ENCODE measurements at places on chromosomes 4 and X.
A peak's percentile ranks its signal among the peaks of the same experiment; 100 is the strongest.

- no peak for DNase-seq
These were observed 9.9 kb downstream of the PRDM8 start for GRCh38 chr4:80207172-80207583.

DNA sequence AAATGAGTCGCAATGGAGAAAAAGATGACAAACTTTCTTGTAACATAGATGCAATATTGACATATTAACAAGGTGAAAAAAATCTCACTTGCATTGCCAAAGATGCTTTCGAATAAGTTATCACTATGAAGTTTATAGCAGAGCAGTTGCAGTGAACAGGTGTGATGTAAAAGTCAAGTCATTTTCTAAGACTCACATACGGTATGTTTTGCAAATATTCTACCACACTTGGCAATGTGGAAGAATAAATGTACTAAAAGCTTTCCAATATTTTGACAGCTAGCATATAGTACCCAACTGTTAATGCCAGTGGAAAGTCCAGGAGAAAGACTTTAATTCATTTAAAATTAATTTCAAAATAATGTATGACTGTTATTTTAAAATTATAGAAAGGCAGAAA is 76.5 kb downstream of the GALNTL6 start:
- DNase-seq: no peak

- no peak for DNase-seq
These were observed 65.6 kb downstream of the NBDY start for GRCh38 chrX:56794404-56795230.

- peak; percentile 43 for DNase-seq
These were observed 242.2 kb upstream of the GK2 start for GRCh38 chr4:79650217-79650616.

- DNase-seq: no peak
These were observed 375.2 kb downstream of the MAGEE1 start for GRCh38 chrX:76802708-76803107.

DNA sequence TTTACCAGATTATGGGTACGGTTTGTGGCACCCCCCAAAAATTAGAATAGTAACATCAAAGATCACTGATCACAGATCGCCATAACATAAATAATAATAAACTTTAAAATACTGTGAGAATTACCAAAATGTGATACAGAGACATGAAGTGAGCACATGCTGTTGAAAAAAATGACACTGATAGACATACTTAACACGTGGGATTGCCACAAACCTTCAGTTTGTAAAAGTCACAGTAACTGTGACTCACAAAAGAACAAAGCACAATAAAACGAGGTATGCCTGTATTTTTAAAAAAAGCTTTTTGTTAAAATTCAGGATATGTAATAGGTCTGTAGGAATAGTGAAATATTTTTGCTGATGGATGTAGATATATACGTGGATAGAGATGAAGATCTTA is 93.4 kb downstream of the TET2 start:
- DNase-seq: no peak

- DNase-seq: no peak
These were observed 2.6 kb downstream of the UVSSA start for GRCh38 chr4:1349359-1350168.

GRCh38 chr4:128543696-128544095 is 256.1 kb upstream of the PGRMC2 start:
- no peak for DNase-seq

GRCh38 chrX:69221239-69222102 is 56.2 kb upstream of the PJA1 start:
- no peak for DNase-seq

DNA sequence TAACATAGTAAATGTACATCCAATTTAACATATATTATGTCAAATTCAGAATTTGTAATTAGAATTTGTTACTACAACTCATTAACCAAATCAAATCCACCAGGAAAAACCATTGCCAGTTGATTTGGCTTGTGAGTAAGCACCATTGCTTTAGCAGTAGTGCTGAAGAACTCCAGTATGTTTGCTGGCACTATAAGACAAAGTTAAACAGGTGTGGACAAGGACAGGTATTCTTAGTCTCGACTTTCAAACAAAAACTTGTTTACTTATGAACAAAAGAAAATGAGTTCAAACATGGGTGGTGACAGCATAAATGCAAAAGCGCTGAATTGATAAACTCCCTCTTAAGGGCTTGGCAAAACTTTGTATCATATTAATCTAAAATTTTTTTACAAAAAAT is 1.3 kb upstream of the ADH7 start:
- no peak for DNase-seq

- DNase-seq: no peak
These were observed 55.8 kb upstream of the ARHGAP24 start for GRCh38 chr4:85419103-85419502.

GRCh38 chr4:14333616-14334015 is 668.7 kb upstream of the CPEB2 start:
- no peak for DNase-seq

- peak; percentile 46 for DNase-seq
These were observed 11.7 kb downstream of the AFP start for GRCh38 chr4:73447671-73448070.

DNA sequence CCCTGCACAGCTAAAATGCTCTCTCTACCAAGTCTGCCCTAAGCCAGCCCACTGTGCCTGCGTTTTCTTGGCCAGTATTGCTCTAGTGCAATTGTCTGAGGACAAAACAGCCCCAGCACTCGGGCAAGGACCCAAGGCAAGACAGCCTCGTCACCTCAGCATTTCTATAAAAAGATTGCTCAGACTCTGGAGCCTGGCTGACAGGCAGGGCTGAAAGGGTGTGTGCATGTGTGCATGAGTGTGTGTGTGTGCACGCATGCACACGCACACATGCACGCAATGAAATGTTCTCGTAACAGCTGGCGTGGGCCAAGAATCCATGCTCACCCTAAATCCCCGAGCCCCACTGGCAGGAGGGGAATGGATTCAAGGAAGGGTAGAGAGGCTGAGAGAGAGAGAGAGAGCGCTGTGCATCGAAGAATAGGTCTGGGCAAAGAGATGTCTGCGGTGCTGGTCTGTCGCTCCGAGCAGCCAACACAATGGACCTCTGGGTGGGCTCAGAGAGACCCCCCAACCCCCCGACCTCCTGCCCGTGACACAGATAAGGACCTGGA is 579.2 kb downstream of the BCOR start:
- DNase-seq: no peak

DNA sequence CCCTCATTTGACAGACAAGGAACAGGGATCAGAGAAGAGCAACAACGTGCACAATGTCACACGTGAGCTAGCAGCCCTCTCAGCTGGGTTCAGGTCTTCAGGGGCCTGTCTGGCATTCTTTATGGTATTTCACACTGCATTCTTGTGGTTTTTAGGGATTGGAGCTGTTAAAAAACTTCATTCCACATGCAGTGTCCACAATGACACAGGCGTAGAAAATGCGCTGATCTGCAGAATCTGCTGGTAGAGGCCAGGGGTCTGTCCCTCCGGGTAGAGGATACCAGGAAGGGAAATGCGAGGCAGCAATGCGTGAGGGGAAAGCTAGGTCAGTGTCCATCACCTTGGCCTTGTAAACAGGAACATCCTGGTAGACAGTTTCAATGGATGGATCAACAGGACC is 36.6 kb downstream of the MAP7D3 start:
- peak; percentile 95 for DNase-seq

DNA sequence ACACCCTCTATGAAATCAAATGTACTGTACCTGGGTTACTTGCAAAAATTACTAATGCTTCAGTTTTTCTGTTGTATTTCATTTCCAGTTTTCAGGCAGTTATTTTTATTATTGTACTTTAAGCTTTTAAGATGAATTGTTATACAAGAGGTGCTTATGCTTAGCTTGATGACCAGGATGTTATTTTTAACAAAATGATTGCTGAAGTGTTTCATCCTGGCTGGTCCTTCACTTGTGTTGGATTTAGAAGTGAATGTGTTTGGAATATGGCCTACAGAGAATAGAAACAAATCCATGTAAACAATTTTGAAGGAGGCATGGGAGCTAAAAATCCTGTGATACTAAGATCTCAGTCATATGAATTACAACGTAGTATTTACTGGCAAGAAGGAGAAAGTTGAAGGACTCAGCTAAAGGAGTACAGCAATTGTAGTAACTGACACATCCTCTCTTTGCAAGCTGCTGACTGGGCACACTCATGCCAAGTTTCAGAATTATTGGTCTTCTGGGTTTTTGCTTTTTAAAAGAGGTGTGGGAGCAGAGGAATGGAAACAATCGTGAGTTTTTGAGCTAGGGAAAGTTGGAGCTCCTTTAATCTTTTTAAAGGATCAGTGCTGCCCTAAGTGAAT is 9.2 kb downstream of the UBE2A start:
- DNase-seq: no peak

DNA sequence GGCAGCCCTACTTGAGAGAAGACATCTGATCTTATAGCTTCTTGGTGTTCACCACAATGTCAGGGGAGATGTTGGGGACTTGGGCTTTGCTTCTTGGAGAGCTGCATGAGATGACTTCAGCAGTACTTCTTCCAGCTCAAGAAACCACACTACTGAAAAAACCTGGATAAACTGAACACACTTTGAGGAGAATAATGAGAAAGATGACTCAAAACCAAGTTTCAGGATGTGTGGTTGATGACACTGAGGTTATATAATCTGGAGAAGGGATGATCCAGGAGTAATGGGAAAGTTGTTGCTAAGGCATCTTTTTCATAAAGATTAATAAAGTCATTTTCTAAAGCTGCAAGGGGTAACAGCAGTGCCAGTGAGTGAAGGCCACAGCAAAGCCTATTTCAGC is 58.4 kb upstream of the PNPLA4 start:
- DNase-seq: peak; percentile 46

- DNase-seq: no peak
These were observed 62.6 kb downstream of the CHIC2 start for GRCh38 chr4:54001668-54002365.

DNA sequence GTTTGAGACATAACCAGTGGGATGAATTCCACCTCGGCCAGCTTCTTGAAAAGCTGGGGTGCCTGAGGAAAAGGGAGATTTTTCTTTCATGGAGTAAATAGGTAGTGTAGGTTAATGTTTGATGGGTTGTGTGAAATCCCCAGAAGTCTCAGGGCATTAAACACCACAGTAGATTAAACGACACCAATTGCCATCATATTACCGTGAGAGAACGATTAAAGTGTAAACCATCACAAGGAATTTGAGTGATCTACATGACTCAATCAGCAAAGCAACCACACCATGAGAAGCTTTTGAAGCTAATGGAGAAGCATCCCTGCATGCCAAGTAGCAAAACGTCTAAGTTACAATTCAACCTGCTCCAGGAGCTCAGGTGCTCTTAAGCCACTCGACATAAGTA is 322.5 kb upstream of the GATB start:
- no peak for DNase-seq

DNA sequence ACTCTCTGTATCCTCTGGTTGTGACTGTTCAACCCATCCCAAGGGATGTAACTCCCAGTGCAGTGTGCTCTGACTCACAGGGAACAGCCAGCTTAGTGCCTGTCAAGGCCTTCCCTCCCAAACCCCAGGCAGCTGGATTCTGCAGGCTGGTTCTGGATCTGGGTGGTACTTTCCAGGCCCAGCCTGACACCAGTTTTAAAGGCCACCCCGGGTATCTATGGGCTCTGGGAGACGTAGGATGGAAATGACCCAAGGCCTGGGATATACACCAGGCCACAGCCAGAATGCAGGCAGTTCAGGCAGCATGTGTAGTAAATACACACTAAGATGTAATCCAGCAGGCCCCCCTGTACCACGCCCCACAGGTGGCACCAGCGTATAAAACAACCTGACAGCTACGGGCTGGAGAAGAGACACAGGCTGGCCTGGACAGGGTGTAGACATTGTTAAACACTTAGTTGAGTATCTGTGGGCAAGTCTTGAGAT is 64.2 kb downstream of the SPINK2 start:
- peak; percentile 93 for DNase-seq

DNA sequence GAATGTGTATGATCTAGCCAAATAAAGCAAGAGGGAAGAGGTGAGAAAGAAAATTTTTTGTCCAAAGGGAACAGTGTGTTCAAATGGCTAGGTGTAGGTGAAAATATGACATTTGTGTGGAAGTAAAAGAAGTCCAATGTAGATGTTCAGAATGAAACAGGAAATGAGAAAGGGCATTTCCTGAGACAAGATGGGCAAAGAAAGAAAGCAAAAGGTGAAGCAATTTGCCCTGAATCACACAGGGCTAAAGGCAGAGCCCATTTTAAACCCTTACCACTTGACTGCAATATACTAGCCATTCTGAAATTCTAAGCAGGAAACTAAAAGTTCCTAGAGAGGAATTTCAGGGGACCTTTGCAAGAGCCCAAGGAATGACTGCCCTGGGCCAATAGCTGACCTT is 36.0 kb downstream of the CLOCK start:
- DNase-seq: no peak

- DNase-seq: no peak
These were observed 34.6 kb upstream of the TBC1D9 start for GRCh38 chr4:140790765-140791164.

GRCh38 chr4:31084806-31085416 is 364.7 kb downstream of the PCDH7 start:
- no peak for DNase-seq

DNA sequence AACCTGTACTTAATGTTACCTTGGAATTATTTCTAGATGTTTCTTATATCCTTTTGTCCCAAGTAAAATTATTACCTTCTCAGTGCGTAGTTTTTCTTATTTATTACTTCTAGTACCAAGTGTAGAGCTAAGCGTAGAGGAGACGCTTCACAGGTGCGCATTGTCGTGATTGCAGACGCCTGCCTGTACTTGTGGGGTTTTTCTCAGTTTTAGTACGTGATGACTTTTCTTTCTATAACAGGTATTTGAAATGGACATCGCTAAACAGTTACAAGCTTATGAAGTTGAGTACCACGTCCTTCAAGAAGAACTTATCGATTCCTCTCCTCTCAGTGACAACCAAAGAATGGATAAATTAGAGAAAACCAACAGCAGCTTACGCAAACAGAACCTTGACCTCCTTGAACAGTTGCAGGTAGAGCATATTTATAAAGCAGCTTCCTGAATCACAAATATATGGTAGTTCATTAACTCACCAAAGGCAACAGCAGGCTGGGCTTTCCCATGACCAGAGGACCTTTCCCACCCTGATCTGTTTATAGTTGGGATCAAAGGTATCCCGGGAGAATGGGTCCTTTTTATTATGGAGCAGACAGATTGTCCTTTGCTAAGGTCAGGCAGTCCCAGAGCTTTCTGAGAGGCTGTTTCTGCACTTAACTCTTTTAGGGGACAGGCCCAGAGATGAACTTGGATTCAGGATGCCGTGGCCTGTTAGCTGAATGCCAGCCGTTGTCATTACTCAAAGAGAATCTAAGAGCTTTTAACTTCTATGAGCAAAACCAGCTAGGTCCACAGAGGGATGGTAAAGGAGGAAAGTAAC is 172.9 kb downstream of the PTTG2 start:
- no peak for DNase-seq
